Activated CD4-positive, alpha-beta T cell treated with anti-CD3 and anti-CD28 coated beads, Interleukin-2, amount 10 ng/mL, durations not matched to agents 7 days and 5 days (primary cell): ENCODE measurements at places on chromosomes 1 and 21. TPM values are rescaled to one million over a fixed set of nuclear protein-coding genes. Genes with fewer than 3 reads are reported as not detected.

GRCh38 chr1:209202830-209203532 lies 380.5 kb upstream of the CAMK1G start:
- peaks cover 2% of the 10 kb centered on the region for H3K4me1 ChIP-seq
- peak; percentile 15 for DNase-seq
- peaks cover 32% of the 10 kb centered on the region for H3K27me3 ChIP-seq
- no peaks in the 10 kb centered on the region for H3K36me3 ChIP-seq
- no peak overlapping the region for H3K4me3 ChIP-seq

MANEAL gene
- 1.3 TPM for total RNA-seq

DNA sequence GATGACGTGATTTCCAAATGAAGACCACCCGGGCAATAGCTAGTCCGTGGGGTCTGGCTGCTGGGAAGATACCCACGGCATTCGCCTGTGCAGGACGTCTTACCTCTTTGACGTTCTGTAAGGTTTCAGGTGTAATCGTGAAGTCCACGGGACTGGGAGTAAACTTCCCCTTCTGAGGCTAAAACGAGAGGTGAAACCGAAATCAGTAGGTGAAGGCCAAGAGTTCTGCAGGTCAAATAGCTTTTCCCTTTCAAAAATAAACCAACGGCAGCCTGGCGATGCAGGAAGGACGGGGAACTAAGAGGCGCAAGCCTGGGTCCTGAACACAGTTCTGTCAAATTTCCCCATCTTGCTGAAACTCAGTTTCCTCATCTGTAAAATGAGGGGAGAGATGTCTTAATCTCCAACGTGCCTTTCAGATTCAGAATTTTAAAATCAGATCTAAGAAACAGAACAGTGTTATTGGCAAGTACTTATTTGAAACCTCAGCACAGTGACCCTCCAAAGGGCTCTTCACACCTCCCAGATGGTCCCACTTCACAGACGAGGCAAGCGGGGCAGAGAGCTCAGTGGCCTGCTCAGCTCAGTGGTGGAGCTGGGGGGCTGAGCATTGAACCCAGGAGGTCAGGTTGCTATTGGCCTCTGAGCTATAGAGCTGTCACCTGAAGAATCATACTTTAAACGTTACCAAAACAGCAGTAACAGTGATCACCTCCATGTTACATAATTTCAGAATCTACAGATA lies 34.7 kb downstream of the VPS26C start:
- H3K4me3 ChIP-seq, result no peak overlapping the region
- DNase-seq, result no peak
- H3K27me3 ChIP-seq, result no peaks in the 10 kb centered on the region
- H3K27ac ChIP-seq, result no peak overlapping the region
- H3K36me3 ChIP-seq, result peaks cover 52% of the 10 kb centered on the region

- no peaks in the 10 kb centered on the region for H3K36me3 ChIP-seq
- H3K4me3 ChIP-seq, result no peak overlapping the region
- peaks cover 1% of the 10 kb centered on the region for H3K4me1 ChIP-seq
- H3K27ac ChIP-seq, result no peak overlapping the region
- H3K27me3 ChIP-seq, result peaks cover 61% of the 10 kb centered on the region
Observed at GRCh38 chr1:28162151-28162550, 14.3 kb downstream of the PTAFR start.
